ENCODE measurements at places on chromosomes 3 and 15.

DNA sequence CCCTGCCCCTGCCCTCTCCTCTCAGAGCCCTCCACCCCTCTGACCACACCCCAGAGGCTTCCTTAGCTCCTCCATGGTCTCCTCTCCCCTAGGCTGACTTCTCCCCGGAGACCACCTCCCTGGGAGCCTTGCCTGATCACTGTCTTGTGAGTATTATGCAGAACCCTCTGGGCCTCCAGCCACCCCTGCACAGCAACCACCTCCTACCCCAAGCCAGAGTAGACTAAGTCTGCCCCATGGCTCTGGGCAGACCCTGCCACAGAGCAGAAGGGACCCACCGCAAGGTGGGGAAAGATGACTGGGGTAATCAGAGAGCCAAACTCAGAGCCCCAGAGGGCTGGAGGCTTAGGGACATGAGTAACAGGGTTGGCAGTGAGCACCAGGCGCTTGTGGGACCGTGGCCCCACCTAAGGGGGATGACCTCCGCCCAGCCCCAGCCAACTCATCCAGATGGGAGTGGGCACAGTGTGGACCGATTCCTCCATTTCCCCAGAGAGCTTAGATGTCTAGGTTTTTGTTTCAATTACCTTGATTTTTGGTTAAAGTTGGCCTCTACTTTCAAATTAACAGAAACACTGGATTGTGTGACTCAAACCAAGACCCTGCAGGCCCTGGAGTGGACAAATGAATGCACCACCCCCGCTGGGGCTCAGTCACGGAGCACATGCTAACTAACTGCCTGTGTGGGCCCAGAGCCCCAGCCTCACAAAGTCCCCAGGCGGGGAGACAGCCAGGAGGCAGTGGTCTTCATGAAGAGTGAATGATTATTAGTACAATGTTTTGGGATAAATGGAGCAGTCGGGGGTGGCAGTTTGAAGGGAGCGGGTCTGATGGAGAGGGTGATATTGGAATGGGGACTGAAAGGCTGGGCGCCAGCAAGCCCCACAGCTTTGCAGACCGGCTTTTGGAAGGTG, 119.4 kb upstream of the PRR20G start:
- DNase-seq = no peak

DNA sequence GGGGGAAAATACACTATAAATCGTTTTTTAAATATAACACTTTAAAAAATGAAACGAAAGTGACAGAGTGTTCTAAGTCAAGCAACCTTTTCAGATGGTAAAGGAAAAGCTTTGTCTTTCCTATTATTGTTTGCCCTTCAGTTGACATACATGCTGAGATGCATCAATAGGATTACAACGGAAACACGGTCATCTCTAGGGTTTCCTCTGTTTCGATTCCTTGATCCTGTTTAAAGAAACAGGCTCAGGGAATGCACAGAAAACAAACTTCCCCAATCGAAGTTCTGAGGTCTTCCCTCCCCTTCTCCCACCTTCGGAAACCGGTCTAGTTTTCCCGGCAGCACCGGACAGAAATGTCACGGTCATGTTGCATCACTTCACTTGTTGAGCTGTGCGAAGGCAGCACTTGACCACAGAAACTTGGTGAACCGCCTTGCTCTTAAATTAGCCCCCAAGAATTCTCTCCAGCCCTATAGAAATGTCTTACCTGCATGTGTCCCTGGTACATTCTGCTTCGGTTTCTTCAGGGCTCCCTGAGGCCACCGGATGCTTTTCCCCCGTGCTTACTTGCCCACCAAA, 556 bp downstream of the PEX5L start:
- no peak for DNase-seq

GRCh38 chr15:48582452-48583247, 62.9 kb downstream of the FBN1 start:
- DNase-seq = peak; percentile 9

GRCh38 chr3:23051240-23052140, 151.6 kb upstream of the UBE2E2 start:
- no peak for DNase-seq

DNA sequence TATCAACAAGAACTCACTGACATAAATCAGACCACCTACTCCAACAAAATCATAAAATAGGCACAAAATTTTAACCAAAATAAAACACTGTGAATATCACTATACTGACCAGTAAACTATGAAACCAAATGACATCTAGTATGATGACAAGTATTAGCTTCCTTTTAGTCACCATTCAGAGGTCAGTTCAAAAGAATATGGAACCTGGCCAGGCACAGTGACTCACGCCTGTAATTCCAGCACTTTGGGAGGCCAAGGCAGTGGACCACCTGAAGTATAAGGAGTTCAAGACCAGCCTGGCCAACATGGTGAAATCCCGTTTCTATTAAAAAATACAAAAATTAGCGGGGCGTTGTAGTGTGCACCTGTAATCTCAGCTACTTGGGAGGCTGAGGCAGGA, 65.8 kb downstream of the SMARCC1 start:
- DNase-seq = no peak

- peak; percentile 77 for DNase-seq
These were observed 499.9 kb downstream of the TBL1XR1 start for GRCh38 chr3:176697284-176697889.

GRCh38 chr3:170621256-170621655, 35.4 kb upstream of the SLC7A14 start:
- DNase-seq = peak; percentile 37

GRCh38 chr3:147159141-147159540, 247.2 kb downstream of the ZIC4 start:
- no peak for DNase-seq

GRCh38 chr15:74400313-74400860, 32.9 kb upstream of the CYP11A1 start:
- DNase-seq = no peak

DNA sequence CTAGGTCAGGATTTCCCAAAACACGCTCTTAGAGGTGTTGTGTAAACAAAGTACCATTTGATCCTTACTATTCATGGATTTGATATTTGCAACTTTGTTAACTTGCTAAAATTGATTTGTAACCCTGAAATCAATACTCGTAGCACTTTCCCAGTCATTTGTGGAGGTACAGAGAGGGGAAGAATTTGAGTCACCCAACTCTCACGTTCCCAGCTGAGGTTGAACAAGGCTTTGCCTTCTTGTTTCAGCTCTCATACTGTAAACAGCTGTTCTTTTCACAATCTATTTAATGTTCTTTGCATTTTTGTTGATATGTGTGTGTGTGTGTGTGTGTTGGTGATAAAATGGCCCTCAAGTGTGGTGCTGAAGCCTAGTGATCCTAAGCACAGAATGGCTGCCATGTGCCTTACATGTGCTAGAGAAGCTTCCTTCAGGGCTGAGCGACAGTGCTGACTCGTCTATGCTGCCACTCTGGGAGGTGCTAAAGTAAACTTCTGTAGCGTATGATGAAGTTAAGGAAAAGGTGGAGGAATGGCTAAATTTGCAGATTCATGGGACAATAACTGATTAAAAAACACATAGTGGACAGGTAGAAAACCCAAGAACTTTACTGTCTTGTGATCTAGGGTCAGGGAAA, 173.2 kb downstream of the APBA2 start:
- no peak for DNase-seq

GRCh38 chr3:13470894-13471574, 9.1 kb upstream of the HDAC11 start:
- peak; percentile 70 for DNase-seq

- DNase-seq = peak; percentile 40
These were observed 1.3 kb downstream of the XIRP1 start for GRCh38 chr3:39191111-39191510.

DNA sequence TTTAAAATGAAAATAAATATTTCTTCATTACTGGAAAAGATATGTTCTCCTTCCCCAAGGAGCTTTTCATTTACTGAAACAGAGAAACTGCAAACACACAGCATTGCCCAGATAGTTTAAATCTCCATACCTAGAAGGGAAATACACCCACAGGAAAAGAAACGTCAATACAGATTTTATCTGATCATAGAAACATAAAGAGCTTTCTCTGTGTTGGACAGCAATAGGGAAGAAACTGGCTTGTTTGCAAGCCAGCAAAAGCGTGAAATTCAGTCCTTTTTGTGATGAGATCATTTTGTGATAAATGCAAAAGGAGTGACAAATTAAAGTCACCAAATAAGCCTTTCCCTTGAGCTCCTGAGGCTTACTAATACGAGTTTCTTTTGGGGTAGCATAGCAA, 398.0 kb downstream of the TIGIT start:
- no peak for DNase-seq

All from NCI-H69 (cell line).